Stimulated activated CD8-positive, alpha-beta memory T cell treated with anti-CD3 and anti-CD28 coated beads, Interleukin-4, amount 100 ng/mL, for 1 hour (primary cell): ENCODE measurements at places on chromosomes 3 and 15.

GRCh38 chr3:13041113-13041776 lies 32.0 kb downstream of the IQSEC1 start:
- no peak for DNase-seq

- no peak for DNase-seq
These were observed 103.9 kb upstream of the ALDH1A3 start for GRCh38 chr15:100775581-100776185.

DNA sequence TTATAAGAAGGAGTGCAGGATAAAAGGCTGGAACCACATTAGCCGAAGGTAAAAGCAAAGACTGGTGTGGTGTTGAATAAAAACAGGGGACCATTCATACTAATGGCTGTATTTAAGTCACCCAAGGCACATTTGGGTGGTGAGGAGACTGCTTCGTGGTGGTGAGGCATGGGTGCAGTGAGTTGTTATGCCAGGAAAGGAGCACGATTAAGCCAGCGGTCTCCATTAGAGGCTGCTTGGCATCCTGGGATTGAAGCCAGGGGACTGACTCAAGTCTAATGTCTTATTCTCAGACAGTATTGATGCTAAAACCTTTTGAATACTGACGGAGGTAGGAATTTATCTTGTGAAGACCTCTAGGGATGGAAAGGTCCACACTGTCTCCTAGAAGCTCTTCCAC lies 21.9 kb downstream of the FEM1B start:
- DNase-seq = no peak

DNA sequence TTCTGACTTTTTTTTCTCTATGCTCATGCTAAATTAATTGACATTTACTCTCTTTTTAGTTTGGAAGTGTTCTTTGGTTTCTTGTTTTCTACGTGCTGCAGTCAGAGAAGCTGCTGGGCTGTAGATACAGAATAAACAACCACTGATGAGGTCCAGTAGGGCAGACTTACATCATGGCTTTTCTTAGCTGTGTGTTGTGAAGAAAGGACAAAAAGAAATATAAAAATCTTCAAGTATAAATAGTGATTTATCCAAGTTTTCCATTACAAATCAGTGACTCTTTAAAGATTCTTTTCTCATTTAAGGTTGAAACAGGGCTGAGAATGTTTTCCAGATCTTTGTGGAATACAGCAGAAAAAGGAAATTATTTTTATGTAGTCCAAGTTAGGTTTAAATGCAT lies 122.2 kb downstream of the CMSS1 start:
- no peak for DNase-seq

GRCh38 chr15:53786401-53786800 lies 26.9 kb upstream of the WDR72 start:
- no peak for DNase-seq

DNA sequence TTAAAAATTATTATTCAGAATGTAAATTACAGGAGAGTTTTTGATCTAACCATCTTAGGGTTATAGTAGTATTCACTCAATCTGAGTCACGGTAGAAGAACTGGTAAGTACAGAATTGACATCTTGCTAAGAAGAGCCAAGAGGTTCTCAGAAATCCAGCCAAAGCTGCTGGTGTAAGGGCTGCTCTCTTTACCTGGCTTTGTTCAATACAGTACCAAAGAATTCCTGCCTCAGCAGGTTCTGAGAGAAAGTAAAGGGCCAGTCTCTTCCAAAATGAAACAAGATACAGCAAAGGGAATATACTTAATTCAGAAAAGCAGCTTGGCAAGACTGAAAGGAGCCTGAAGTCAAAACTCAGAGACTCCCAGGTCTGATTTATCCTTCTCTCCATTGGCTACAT lies 193.1 kb downstream of the TNIK start:
- no peak for DNase-seq

- DNase-seq = no peak
These were observed 234.8 kb downstream of the NR2F2 start for GRCh38 chr15:96565266-96565665.

DNA sequence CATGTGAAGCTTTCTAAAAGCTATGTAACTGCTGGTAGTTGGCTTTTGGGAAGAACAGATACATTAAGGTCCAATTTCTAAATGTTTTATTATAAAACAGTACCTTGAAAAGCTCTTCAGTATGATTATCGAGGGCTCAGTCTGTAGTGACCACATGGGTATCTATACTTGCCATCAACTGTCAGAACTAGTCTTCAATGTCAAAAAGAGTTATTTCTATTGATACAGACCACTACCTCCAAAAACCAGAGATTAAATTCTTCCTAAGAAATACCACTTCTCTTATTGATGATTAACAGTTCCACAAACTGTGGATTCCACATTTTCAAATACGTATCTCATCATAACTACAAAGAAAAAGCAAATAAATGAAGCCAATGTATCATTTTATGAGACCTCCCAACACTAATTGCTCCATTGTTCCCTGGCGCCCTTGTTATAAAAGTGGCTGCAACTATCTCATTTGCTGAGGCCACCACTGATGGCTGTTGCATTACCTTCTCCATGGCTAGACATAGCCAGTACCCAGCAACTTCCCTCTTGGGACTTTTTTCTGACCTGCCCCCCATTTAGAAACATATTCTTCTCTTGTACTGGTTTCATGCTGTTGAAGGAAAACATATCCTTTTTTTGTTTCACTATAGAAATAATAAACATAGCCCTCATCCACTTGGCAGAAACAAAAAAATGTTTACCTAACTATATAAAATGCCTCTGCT lies 33.9 kb upstream of the MBNL1 start:
- no peak for DNase-seq
